ENCODE measurements at places on chromosomes 6 and 20.

GRCh38 chr20:8242827-8243724, 111.0 kb downstream of the PLCB1 start:
- DNase-seq, result no peak

DNA sequence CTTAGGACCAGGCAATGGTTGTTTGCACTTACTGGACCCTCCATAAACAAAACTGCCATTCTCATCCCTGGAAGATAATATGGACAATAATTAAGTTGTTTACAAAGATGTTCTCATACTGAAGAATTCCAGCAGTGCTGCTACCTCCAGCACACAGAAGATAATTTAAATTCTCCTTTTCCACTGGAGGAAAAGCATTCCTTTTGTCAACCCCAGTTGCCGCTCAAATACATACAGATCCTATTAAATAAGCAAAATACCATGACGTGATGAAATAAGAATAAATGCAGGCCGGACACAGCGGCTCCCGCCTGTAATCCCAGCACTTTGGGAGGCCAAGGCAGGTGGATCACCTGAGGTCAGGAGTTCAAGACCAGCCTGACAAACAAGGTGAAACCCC, 54.5 kb upstream of the IPCEF1 start:
- no peak for DNase-seq

- no peak for DNase-seq
Measured at GRCh38 chr6:113595911-113596376, 261.2 kb upstream of the MARCKS start.

DNA sequence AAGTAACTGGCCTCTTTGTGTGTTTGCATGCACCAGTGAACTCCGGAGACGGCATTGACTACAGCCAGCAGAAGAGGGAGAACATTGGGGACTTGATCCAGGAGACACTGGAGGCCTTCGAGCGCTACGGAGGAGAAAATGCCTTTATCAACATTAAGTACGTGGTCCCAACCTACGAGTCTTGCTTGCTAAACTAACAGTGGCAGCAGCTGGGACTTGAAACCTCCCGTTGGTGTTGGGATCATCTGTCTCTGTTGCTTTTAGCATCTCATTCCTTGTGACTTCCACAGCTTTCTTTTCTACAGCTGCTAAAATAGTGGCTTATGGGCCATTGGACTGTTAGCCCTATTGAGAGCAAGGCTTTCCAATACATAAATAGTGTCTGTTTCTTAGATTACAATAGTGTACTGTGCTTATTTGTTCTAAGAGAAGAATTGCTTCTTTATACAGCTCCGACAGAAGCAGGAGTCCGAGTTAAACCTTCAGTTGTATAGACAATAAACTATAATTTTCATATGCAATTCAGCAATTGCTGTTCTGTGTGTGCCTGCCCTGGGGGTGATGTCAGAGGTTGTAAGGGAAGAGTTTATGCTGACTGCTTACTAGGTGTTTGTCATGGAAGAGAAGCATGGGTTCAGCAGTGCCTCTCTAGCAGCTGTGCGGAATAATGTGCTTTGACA, 99.6 kb upstream of the QKI start:
- no peak for DNase-seq

- DNase-seq, result no peak
Measured at GRCh38 chr6:151493161-151493803, 535 bp upstream of the CCDC170 start.

- no peak for DNase-seq
Measured at GRCh38 chr6:109449795-109450673, 5.5 kb downstream of the MICAL1 start.

DNA sequence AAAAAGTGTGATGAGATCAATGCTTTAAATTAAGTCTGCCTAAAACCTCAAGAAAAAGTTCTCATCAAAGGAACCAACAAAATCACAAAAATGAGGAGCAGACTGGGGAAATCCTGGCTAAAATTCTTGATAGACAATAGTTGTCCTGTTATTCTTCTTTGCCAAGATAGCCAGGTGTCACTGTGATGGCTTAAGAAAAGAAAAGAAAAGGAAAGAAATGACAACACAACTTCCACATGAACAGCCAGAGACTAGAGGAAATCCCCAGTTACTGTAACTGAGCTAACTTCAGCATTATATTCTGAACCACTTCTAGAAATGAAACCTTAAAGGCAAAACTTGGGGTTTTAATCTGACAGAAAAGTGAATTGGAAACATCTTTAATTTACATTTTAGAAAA, 129.6 kb downstream of the CD24 start:
- DNase-seq, result no peak

DNA sequence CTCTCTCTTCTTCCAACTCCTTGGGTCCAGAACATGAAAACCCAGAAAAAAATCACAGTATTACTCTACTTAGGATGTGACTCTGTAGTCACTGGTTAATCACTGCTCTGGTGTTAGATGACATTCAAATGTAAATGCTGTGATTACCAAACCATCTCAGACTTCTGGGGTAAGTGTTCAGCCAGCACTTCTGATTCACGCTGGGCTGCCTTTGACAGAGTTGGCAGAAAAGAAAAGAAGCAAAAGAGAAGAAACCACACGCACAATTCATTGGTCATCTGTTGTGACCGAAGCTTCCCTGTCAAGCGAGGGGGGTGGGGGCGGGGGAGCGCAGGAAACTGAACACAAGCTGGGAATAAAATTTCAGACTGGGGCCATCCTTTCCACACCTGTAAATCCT, 82.7 kb downstream of the PSMG4 start:
- DNase-seq, result no peak
